T-helper 2 cell treated with Interferon-gamma antibody and Interleukin-4, amounts not matched to agents 5 μg/mL and 100 μg/mL, for 36 hours (primary cell): ENCODE measurements at places on chromosomes 16 and 17.

DNA sequence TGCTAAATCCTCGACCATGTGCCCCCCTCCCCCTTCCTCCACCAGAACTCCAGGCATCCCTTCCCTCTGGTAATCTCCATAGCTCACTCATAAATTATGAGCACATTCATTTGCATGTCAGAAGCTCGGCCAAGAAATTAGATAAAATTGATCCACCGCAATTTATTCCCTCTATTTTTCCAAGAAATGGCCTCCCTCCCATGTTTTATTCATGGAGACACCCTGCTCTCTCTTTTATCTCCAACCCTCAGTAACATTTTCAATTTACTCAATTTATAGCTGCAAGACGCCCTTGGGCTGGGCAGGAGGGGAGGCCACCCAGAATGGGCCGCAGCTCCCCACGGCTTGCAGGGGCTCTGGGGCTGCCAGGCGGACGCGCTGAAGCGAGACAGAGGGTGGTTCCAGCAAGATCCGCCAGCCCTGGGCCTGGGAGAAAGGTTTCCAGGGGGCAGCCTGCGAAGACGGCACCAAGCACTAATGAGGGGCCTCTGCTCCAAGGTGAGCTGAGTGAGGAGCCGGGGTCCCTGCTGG lies 54.7 kb upstream of the ZNF423 start:
- DNase-seq, result no peak

GRCh38 chr17:62321451-62321850 lies 58.9 kb upstream of the EFCAB3 start:
- DNase-seq, result no peak

DNA sequence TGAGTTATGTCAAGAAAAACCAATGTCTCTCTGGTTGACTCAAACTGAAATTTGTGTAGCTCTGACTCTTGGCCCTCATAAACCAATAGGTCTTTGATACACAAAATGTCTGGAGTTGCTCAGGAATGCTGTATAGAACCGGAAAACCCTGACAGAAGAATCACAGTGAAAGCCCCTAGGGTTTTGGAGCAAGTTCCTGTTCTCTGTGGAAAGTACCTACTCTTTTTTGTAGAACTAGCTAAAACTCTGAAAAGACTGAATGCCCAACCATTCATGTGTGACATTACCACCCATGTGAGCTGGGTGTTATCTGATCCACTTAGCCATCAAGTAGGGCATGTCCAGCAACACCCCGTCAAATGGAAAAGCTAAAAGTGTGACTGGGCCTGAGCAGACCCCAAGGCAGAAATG lies 28.8 kb downstream of the CCL4 start:
- no peak for DNase-seq

DNA sequence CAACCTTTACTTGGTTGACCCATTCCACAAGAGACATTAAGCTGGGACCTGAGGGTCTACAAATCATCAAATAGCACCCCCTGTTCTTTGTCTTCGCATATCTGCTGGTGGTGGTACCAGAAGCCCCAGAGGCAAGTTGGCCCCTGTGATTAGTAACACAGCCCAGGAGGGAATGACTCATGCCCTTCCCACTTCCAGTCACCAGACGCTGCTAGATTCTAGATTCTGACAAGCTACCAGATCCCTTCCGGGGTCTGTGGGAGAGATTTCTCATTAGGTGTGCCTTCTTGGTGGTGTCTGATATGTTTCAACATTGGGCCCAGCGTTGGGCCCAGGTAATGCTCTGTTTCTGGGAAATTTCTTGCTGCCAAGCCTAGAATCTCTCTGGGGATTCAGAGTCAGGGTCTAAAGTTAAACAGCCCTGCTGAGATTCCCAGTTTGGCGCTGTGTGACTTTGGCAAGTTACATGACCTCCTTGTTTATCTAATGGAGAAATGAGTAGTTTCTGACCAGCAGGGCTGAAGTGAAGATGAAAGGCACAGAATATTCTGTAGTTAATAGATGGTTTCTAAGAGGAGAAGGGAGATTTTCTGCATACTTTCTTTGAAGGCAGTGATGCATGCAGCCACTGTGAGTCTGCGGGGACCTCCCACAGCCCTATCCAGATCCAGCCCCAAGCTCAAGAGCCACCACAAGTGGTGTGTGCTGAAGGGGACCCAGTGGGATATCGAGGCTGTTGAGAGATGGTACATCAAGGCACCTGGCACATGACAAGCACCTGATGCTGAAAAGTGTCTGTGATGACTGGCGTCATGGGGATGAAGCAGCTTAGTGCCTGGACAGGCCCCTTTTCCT lies 3.9 kb downstream of the TRPV2 start:
- DNase-seq, result peak; percentile 78

GRCh38 chr17:76103274-76104139 lies at the start of gene EXOC7:
Gene EXOC7, minus strand, starts transcription at chr17:76103787. Its CDS starts 95 bp downstream, at chr17:76103692.
- DNase-seq, result peak; percentile 94

DNA sequence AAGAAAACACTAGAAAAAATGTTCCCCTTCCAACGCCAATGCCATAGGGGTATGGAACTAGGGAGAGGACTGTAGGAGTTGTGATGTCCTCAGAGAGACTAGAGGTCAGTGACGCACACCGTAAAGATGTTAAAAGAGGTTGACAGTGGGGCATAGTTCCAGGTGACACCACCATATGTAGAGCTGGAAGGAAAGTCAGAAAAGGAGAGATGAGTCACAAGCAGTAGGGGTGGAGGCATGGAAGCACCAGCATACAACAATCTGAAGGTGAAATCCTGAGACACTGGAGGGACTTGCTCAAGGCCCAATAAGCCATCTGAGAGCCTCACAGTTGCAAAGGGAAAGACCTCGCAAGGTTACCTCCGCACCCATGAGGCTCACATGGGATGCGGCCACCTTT lies 76.0 kb downstream of the ZNF18 start:
- DNase-seq, result no peak

DNA sequence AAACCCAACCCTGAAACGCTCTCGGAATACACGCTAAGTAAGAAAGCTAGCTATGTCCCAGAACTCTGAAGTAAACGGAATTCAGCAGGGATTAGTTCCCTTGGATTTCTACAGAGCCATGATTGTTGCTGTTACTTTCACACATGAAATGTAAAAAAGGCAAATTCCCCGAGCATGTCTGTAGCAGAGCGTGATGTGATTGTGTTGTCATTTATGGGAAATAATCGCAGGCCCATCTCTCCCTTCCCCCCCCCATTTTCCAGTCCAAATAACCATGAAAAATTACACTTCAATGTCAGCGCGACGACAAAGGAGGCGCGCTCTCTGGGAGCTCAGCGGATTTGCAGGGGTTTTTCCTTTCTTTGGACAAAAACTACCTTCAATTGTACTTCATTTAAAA lies 209.0 kb downstream of the ZFHX3 start:
- no peak for DNase-seq

DNA sequence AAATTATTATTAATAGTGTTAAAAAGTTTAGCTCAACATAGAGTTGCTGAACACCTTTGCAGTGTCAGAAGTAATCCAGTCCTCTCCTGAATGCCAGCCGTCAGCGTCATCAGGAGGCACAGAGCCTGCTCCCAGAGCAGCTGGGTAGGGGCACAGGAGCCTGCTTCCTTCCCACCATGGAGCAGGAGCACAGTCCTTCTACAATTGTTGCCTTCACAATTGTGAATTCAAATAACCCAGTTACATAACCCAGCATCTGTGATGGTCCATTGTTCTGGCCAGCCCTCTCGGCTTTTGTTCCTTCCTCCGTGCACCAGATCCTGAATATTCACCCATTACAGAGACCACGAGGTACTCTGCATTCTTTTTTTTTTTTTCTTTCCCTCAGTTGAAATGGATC lies 393.9 kb upstream of the MAF start:
- DNase-seq, result no peak

DNA sequence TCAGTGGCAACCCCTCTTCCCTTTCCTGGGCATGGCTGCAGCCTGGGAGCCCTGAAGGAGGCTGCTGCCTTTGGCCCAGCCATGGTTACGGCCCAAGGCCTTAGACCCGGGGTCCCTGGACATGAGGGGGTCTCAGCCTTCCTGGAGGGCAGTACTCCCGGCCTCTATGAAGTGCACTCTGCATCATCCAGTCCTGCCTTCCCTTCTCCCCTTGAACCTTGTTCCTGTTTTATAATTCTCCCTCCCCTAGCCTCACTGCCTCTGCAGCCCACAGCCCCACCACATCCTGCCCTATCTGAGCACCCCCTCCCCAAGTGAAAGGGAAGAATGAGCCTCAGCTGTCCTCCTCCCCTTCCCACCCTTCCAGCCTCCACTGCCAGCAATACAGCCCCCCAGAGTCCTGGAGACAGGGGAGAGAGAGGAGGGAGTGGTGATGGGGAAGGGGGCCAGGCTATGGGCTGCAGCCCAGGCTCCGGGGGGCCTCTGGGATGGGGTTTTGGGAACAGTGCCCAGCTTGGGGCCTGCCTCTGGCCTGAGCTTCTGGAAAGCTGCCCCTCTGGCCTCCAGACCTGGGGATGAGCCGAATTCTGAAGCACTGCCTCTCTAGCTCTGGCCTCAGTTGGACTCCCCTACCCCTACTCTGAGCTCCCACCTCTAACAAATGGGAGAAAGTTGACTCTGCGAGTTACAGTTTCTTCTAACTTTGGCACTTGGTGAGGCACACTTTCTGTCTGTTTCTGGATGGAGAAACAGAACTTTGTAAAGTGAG lies 7.6 kb downstream of the CCR7 start:
- DNase-seq, result no peak

DNA sequence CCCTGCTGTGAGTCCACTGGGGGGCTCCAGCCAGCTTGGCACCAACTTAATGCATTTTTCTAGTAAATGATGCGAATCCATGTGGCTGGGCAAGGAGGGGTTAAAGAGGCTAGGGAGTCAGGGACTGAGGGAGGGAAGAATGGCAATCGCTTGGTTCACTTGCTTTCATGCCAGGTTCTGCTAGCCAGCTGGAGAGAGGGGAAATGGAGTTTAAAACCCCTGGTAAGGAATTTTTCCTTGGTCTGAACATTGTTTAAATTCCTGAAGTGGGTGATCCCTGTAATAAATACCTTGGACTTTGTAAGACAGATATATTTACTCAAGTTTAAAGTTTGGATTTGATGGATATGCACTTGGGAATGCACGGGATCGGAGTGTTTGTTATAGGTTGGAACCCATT lies 22.8 kb downstream of the ANKFN1 start:
- DNase-seq, result no peak

- no peak for DNase-seq
These were observed 45.8 kb downstream of the TENT4B start for GRCh38 chr16:50198802-50199403.

DNA sequence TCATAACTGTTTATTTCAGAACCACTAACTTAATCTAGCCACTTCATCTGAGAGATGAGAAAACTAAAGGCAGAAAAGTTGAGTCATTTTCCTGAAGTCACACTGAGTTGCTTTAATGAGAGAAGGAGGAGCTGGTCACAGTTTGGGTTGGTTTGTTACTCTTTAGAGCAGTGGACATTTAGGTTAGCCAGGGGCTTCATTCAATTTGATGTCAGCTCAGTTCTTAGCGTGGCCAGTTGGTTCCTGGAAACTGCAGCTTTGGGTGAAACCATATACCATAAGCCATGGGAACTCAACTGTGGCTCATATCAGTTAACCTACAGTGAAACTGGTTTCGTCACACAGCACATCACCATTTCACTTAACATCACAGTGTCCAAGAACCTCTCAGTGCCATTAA lies 59.2 kb upstream of the ADORA2B start:
- DNase-seq, result peak; percentile 52

- no peak for DNase-seq
These were observed 29.1 kb upstream of the ZNF469 start for GRCh38 chr16:88353691-88354090.

- no peak for DNase-seq
These were observed 677 bp downstream of the P2RX1 start for GRCh38 chr17:3915581-3915994.

GRCh38 chr16:31061813-31062440 lies 12.1 kb downstream of the ZNF668 start:
- no peak for DNase-seq

DNA sequence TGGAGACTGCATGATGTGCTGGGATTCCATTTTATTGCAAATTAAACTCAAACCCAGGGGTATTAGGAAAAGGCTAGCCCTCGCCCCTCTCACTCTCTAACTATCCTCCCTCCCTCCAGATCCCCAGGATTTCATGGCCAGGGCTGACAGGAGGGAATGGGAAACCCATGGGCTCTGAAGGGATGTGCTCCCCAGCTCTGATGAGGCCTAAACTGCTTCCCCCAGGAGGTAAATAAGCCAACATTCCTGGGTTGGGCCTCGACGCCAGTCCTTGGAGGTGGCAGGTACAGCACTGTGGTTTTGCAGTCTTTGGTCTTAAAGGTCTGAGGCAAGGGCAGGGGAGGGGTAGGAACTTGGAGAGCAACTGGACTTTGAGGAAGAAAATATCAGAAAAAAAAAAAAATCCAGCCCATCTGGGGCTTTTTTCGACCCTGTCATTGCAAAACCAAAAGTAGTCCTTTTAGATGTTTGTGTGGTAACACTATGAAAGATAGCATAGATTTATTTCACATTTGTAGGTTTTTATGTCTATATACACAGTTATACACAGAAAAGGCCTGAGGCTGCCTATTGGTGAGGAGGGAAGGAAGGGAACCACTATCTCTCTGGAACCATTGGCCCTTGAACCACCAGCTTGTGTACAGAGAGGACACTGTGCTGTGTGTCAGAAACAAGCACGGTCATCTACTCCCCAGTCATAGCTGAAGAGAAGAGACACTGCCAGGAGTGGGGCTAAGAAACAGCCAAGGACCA lies 12.0 kb downstream of the C17orf113 start:
- DNase-seq, result no peak

GRCh38 chr16:77540646-77541045 lies 105.8 kb upstream of the ADAMTS18 start:
- no peak for DNase-seq

- no peak for DNase-seq
These were observed 249.4 kb downstream of the WWOX start for GRCh38 chr16:78348886-78349285.

DNA sequence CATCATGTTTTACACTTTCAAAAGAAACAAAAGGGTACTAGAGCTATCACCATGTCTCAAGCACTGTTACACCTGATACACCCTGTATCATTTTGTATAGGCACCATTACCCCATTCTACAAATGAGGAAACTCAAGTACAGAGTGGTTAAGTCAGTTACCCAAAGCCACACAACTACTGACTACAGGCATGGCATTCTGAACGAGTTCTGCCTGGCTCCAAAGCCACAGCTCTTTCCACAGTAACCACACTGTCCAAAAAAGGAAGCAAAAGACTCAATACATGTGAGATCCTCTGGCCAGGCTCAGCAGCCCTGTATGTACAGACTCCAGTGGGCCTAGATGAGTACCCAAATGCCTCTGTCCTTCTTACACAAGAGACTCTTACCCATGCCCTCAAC lies 4.7 kb downstream of the DYNC1LI2 start:
- DNase-seq, result peak; percentile 51

GRCh38 chr17:29560316-29560715 lies 6.5 kb downstream of the ABHD15 start:
- DNase-seq, result no peak

GRCh38 chr17:83182620-83183101 lies 103.3 kb downstream of the METRNL start:
- no peak for DNase-seq

- no peak for DNase-seq
These were observed 6.0 kb downstream of the USP36 start for GRCh38 chr17:78834571-78834970.

GRCh38 chr17:65104541-65104940 lies 32.6 kb upstream of the RGS9 start:
- DNase-seq, result no peak

GRCh38 chr17:13750816-13751793 lies 149.4 kb upstream of the HS3ST3A1 start:
- DNase-seq, result no peak

GRCh38 chr17:57677301-57677700 lies 67.8 kb downstream of the CCDC182 start:
- DNase-seq, result no peak
